Dermis blood vessel endothelial cell (primary cell): ENCODE measurements at places on chromosomes 3 and 15. TPM values are rescaled to one million over a fixed set of nuclear protein-coding genes. Genes with fewer than 3 reads are reported as not detected.

Gene STRC
- total RNA-seq: 0.33 TPM in 1 of 2 replicates, not detected in the other

Gene CGNL1
- total RNA-seq: 16.3 and 21.1 TPM in 2 replicates

Gene LRCH3
- total RNA-seq: 82.4 and 154 TPM in 2 replicates

Gene CASR
- not detected in 2 replicates for total RNA-seq

Gene TLNRD1
- total RNA-seq: 20.8 and 25.4 TPM in 2 replicates

Gene MRPS22
- 71.5 and 86.7 TPM in 2 replicates for total RNA-seq

Gene RNF13
- 62.6 and 75.7 TPM in 2 replicates for total RNA-seq

Gene EPHA6
- under 0.01 TPM in 1 of 2 replicates, not detected in the other for total RNA-seq

Gene MED12L
- total RNA-seq: under 0.01 and 0.05 TPM in 2 replicates

Gene CYP1A2
- not detected in 2 replicates for total RNA-seq

Gene DUT
- 49.8 and 58.4 TPM in 2 replicates for total RNA-seq

Gene CHRNA7
- 0.34 and 0.79 TPM in 2 replicates for total RNA-seq

Gene MME
- total RNA-seq: 7.3 and 20.8 TPM in 2 replicates

Gene ARHGEF26
- 0.33 and 0.51 TPM in 2 replicates for total RNA-seq

Gene CSPG4
- total RNA-seq: 0.19 and 0.68 TPM in 2 replicates

Gene SPTBN5
- 3.2 and 11.1 TPM in 2 replicates for total RNA-seq

Gene CHL1
- 0.09 and 0.34 TPM in 2 replicates for total RNA-seq

Gene FGF7
- under 0.01 TPM in 1 of 2 replicates, not detected in the other for total RNA-seq

Gene INSYN1
- not detected in 2 replicates for total RNA-seq

Gene PAK6
- not detected in 2 replicates for total RNA-seq

Gene SLC28A1
- total RNA-seq: not detected in 2 replicates

Gene ZFAND6
- 144 and 153 TPM in 2 replicates for total RNA-seq

Gene LMAN1L
- total RNA-seq: not detected in 2 replicates

Gene FGD5
- 103 and 196 TPM in 2 replicates for total RNA-seq

Gene PRICKLE2
- 2.5 and 3.2 TPM in 2 replicates for total RNA-seq

Gene ROPN1B
- 0.05 TPM in 1 of 2 replicates, not detected in the other for total RNA-seq

Gene MYRIP
- 30.0 and 32.2 TPM in 2 replicates for total RNA-seq

Gene GCNT3
- 0.17 TPM in 1 of 2 replicates, not detected in the other for total RNA-seq

Gene SYNPR
- not detected in 2 replicates for total RNA-seq

Gene ZNF710
- 10.2 and 10.7 TPM in 2 replicates for total RNA-seq

Gene ZNF774
- 1.4 and 2.2 TPM in 2 replicates for total RNA-seq

Gene SNTN
- total RNA-seq: not detected in 2 replicates

Gene TOP2B
- 95.5 and 163 TPM in 2 replicates for total RNA-seq

Gene UMPS
- 33.8 and 36.1 TPM in 2 replicates for total RNA-seq

Gene ZNF660
- 0.79 and 2.2 TPM in 2 replicates for total RNA-seq

Gene UROC1
- total RNA-seq: 0.19 TPM in 1 of 2 replicates, not detected in the other

Gene LRRIQ4
- total RNA-seq: not detected in 2 replicates

Gene CCRL2
- total RNA-seq: 5.1 and 5.7 TPM in 2 replicates

Gene CAMKV
- not detected in 2 replicates for total RNA-seq

Gene PLA2G4E
- total RNA-seq: not detected in 2 replicates

Gene PGBD4
- 1.2 and 1.3 TPM in 2 replicates for total RNA-seq

Gene IL12A
- total RNA-seq: 0.60 and 0.68 TPM in 2 replicates

Gene CX3CR1
- not detected in 2 replicates for total RNA-seq

Gene SAMD7
- total RNA-seq: not detected in 2 replicates

Gene LRRC3B
- not detected in 2 replicates for total RNA-seq

Gene APEH
- 128 and 178 TPM in 2 replicates for total RNA-seq

Gene IL5RA
- total RNA-seq: not detected in 2 replicates

Gene HTR3E
- not detected in 2 replicates for total RNA-seq

Gene CPN2
- not detected in 2 replicates for total RNA-seq

Gene ZNF80
- not detected in 2 replicates for total RNA-seq

Gene GPR27
- not detected in 2 replicates for total RNA-seq

Gene TGM5
- total RNA-seq: not detected in 2 replicates

Gene KCNAB1
- total RNA-seq: 0.17 and 1.2 TPM in 2 replicates

Gene PIERCE2
- 0.79 and 0.85 TPM in 2 replicates for total RNA-seq

Gene MITF
- 1.5 and 5.7 TPM in 2 replicates for total RNA-seq
